ENCODE measurements at places on chromosomes 2 and 18. TPM values are rescaled to one million over a fixed set of nuclear protein-coding genes. Genes with fewer than 3 reads are reported as not detected.

Gene OSBPL6
- total RNA-seq, result 0.33 TPM

DNA sequence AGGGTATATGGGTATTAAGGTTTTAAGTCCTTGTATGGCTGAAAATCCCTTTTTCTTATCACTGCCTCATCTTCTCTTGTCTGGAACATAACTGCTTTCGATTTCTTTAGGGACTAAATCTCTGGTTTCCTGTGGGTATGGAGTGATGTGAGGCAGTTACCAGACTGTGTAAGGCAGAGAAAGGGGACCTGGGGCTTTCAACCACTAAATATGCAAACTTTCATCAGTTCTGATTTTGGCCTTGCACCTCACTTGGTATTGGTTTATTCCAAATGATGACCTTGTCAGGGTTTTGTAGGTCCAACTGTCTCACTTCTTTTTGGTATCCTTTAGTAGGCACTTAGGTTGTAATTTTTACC, 9.3 kb downstream of the MAP4K4 start:
- H3K36me3 ChIP-seq, result peaks cover 6% of the 10 kb centered on the region
- H3K4me1 ChIP-seq, result peaks cover 68% of the 10 kb centered on the region
- H3K4me3 ChIP-seq, result peak overlapping the region; percentile 53
- DNase-seq, result no peak

DNA sequence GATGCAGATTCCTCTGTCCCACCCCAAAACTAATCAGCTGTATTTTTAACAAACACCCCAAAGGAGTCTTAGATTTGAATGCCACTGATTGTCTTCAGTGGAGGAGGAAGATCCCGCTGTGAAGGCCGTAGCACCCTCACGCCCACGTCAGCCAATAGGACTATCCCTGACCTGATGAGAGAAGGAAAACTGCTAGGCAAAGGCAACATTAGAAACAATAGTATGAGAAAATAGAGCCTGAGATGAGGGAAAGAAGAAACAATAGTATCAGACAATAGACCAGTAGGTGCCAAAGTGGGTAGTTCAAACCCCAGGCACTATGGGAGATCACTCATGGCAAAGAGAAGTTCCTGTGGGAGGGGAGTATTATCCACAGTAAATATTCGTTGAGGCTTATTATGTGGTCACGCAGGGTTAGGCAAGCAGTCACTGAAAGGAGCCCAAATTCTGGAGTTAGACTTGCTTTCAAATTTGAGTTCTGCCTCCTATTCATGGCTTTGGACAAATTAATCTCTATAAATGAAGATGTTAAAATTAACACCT, 2.8 kb downstream of the PCBP1 start:
- no peak for DNase-seq
- peak overlapping the region; percentile 100 for H3K27ac ChIP-seq
- peak overlapping the region; percentile 99 for H3K4me3 ChIP-seq
- H3K4me1 ChIP-seq, result peaks cover 56% of the 10 kb centered on the region
- peaks cover 25% of the 10 kb centered on the region for H3K36me3 ChIP-seq
- no peaks in the 10 kb centered on the region for H3K27me3 ChIP-seq

GRCh38 chr18:67500522-67501205, 15.9 kb downstream of the DSEL start:
- no peaks in the 10 kb centered on the region for H3K36me3 ChIP-seq
- no peaks in the 10 kb centered on the region for H3K27me3 ChIP-seq
- no peak overlapping the region for H3K4me3 ChIP-seq
- H3K4me1 ChIP-seq, result no peaks in the 10 kb centered on the region
- H3K27ac ChIP-seq, result no peak overlapping the region

DNA sequence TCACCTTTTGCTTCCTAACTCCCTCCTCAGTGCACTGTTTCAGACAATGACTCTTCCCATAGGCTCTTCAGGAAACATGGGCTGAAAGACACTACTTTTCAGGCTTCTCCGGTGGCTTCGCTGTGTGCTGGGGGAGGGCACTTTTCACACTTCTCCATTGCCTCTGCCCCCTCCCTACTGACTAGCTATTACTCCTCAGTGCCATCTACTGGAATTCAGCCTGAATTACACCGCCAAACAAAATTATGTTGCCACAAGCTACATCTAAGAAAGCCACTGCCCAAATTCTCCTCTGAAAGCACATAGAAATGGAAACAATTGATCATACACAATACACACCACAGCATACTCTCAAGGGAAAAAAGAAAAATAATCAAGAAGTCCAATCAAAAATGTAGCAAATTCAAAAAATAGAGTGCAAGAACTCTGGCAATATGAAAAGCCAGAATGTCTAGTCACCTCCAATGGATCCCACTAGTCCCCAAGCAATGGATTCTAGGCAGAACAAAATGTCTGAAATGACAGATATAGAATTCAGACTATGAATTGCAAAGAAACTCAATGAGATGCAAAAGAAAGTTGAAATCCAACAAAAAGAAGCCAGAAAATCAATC, 1139.4 kb upstream of the GYPC start:
- DNase-seq, result no peak
- no peaks in the 10 kb centered on the region for H3K27me3 ChIP-seq
- H3K4me1 ChIP-seq, result no peaks in the 10 kb centered on the region
- H3K36me3 ChIP-seq, result peaks cover 10% of the 10 kb centered on the region
- H3K27ac ChIP-seq, result no peak overlapping the region

DNA sequence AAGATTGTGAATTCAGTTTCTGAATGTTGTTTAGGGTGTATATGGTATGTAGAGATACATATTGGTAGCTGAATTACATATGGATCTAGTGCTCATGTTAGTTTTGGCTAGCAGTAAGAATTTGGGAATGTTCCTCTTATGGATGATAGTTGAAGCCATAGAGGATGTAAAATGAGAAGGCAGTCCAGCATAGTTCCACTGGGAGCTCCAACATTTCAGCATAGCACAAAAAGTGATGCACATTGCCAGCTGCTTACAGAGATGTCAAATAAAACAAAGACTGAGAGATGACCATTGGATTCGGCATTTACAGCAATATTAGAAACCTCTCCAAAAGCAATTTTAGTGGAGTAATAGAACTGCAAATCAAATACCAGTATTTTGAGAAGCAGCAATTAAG, 77.4 kb downstream of the EML4 start:
- H3K27me3 ChIP-seq, result no peaks in the 10 kb centered on the region
- DNase-seq, result no peak
- no peak overlapping the region for H3K4me3 ChIP-seq
- peaks cover 19% of the 10 kb centered on the region for H3K36me3 ChIP-seq

GRCh38 chr18:3150274-3150673, 69.5 kb downstream of the MYOM1 start:
- H3K27ac ChIP-seq, result no peak overlapping the region
- no peaks in the 10 kb centered on the region for H3K4me1 ChIP-seq
- no peaks in the 10 kb centered on the region for H3K36me3 ChIP-seq
- DNase-seq, result no peak

GRCh38 chr2:198337368-198337767, 533.0 kb downstream of the PLCL1 start:
- H3K4me1 ChIP-seq, result no peaks in the 10 kb centered on the region
- no peak overlapping the region for H3K4me3 ChIP-seq
- H3K36me3 ChIP-seq, result no peaks in the 10 kb centered on the region
- H3K27ac ChIP-seq, result no peak overlapping the region
- H3K27me3 ChIP-seq, result peaks cover 16% of the 10 kb centered on the region

DNA sequence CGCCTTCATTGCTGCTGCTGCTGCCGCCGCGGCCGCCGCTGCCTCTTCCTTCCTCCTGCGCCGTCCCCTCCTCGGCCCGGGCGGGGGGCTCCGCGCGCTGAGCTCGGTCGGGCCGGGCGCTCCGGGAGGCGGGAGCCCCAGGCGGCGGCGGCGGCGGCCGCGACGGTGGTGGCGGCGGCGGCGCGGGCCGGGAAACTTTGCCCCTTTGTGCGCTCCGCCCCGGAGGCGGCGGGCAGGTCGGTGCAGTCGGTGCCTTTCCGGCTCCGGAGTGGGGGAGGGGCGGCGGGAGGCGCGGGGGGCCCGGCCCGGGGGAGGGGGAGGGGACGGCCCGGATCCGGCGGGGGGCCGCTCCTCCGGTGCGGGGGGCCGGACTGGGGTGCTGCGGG, 205 bp downstream of the TET3 start:
- H3K4me1 ChIP-seq, result peaks cover 65% of the 10 kb centered on the region
- H3K27me3 ChIP-seq, result peaks cover 18% of the 10 kb centered on the region
- no peak overlapping the region for H3K27ac ChIP-seq
- no peaks in the 10 kb centered on the region for H3K36me3 ChIP-seq

GRCh38 chr2:217947383-217948350, 55.1 kb downstream of the TNS1 start:
- no peaks in the 10 kb centered on the region for H3K36me3 ChIP-seq
- DNase-seq, result no peak
- peaks cover 48% of the 10 kb centered on the region for H3K27me3 ChIP-seq
- H3K4me3 ChIP-seq, result no peak overlapping the region

DNA sequence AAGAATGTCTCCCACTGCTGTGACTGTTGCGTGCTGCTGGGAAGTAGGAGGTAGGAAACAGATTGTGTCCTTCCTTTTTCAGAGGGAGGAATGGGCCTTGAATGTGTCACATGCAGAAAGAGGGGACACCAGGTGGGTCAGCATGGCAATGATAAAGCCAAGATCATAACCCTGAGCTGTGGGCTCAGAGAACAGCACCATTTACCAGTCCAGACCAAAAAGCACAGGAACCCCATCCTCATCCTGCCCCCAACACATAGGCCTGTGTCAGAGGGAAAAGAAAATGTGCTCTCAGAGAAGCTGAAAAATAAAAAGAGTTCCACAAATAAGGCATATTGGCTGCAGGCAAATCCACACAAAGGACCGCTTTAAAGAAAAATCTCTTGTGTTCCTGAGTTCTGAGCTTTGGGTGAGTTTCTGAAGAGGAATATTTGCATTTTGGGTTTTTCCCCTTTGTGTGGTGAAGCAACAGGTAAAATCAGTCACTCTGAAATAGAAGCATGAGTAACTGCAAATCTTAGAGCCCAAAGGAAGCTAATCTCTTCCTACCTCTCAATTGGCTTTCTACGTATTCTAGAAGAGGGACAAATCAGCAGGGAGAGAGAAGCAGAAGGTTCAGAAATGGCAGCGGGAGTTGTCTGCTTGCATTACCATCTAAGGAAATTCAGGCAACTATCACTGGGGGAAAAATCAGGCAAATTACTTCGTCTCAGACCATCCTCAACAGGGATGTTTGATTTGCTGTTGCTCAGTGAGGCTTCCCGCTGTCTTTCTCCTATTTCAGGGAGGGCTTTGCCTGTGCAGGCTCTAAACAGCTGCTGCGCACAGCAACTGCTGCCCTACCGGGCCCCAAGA, 106.8 kb downstream of the BCL11A start:
- H3K27ac ChIP-seq, result no peak overlapping the region
- no peaks in the 10 kb centered on the region for H3K36me3 ChIP-seq
- no peak for DNase-seq
- H3K4me1 ChIP-seq, result no peaks in the 10 kb centered on the region
- H3K27me3 ChIP-seq, result peaks cover under 1% of the 10 kb centered on the region

DNA sequence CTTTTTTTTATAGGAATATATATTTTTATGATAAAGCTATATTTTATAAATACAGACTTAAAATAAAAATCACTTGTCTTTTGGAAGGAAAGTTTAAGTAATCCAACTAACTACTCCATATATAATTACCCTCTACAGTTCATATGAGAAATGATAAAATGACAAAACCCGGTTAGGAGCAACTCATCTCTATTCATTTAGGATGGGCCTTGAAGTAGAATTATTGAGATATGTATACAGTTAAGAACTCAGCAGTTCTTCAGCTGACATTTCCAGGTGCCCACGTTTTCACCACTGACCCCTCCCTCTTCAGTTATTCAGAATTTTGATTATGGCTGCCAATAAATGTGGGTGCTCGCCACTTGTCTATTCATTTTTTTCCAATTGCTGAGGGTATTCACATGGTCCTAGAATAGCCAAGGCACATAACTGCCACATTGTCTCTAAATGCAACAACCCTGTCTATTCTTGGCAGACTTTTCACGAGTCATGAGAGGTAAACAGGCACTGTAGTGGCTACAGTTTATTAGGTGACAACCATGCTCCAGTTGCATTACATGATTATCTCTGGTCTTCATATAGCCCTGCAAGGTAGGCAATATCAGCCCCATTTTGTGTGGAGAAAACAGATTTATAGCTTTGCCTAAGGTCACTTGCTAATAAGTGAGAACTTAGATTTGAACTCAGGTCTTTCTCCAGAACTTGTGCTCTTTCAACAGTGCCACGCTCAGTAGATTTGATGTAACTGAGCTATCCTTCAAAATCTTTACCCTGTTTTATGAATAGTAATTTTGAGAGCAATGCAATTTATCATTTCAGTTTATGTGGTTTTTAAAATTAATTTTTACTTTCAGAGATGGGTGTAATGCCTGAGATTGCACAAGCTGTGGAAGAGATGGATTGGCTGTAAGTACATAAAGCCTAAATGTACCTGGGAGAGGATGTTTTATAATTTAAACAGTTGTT, 2.9 kb downstream of the DDX1 start:
- H3K36me3 ChIP-seq, result peaks cover 20% of the 10 kb centered on the region
- H3K4me1 ChIP-seq, result peaks cover 18% of the 10 kb centered on the region

DNA sequence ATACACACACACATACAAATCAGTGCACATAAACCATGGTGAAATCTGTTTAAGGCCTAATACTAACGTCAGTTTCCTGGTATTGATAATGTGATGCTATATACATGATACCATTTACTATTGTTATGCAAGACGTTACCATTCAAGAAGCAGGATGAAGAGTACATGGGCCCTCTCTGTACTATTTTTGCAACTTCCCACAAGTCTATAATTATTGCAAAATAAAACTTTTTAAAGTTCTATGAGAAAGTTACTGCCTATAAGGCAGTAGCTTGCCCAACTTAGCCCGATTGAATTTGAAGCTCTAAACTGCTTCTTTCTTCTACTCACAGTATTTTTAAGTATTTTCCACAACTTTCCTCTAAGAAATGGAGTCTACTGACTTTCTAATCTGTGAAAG, 74.0 kb downstream of the BCL2 start:
- DNase-seq, result no peak
- H3K4me3 ChIP-seq, result no peak overlapping the region
- H3K27me3 ChIP-seq, result no peaks in the 10 kb centered on the region
- H3K36me3 ChIP-seq, result peaks cover 12% of the 10 kb centered on the region

GRCh38 chr2:175167076-175167791, 769 bp downstream of the ATF2 start:
- H3K4me1 ChIP-seq, result peaks cover 26% of the 10 kb centered on the region
- no peaks in the 10 kb centered on the region for H3K27me3 ChIP-seq
- H3K27ac ChIP-seq, result peak overlapping the region; percentile 93
- H3K4me3 ChIP-seq, result peak overlapping the region; percentile 92
- no peak for DNase-seq
